ENCODE measurements at places on chromosomes 2 and 18.

DNA sequence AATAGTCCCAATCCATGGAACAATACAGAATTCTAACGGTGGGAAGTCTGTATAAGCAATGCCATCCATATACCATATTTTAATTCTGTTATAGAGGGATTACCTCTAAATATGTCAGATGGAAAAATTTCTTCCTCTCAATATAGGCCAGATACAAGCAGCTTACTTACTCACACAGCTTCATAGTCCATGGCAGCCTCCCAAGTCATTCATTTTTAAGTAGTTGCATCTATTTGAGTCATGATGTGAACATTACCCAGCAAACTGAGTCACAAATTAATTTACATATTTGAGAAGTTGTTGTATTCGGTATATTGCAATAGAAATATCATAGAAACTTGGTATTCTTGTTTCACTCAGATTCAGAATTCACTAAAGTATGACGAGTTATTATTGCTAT lies 20.3 kb downstream of the TBR1 start:
- DNase-seq = no peak

GRCh38 chr2:4110273-4110672 lies 406.9 kb downstream of the DCDC2C start:
- peak; percentile 29 for DNase-seq

DNA sequence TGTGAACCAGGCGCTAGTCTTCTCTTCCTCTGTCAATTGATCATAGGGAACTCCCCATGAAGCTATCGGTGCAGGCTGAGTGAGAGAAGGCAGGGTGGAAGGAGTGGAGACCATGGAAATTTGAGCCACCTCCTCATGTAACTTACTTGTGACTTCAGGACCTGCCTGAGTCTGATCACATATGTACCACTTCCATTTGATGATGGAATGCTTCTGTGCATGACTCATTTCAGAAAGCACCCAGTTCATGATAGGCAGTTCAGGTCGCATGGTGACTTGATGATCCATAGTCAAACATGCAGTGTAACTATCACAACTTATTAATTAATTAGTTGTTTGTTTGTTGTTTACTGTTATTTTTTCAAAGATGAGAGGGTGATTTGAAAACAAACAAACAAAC lies 1296.7 kb downstream of the SUCLG1 start:
- DNase-seq = no peak

DNA sequence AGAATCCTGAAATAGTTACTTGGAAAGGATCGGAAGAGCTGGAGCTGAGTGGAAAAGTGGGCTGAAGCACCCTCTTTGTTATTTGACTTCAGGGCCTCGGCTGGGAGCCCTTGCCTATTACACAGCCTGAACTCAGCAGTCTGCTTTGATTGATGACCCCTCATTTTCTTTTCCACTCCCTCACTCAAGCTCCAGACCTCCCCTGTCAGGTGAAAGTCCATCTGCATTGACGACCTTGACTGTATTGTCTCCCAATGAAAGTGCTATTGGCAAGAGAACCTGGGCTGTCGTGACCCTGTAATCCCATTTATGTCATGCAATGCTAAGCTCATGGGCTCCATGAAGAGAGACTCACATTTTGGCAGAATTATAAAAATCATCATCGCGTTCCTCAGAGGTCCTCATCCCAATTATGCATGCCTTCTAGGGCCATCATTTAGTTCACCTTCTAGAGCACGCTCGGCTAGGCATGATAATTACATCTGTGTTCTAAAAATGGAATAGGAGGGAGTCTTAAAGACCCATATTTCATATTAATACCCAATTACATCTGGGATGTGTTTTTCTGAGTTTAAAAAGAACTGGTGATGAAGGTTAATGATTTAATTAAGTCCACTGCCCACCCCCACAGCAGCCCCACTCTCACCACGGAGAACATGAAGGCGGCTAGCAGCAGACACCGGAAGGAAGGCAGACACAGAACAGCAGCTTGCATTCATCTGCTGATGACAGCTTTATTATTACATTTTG lies 472.5 kb downstream of the PID1 start:
- DNase-seq = no peak

DNA sequence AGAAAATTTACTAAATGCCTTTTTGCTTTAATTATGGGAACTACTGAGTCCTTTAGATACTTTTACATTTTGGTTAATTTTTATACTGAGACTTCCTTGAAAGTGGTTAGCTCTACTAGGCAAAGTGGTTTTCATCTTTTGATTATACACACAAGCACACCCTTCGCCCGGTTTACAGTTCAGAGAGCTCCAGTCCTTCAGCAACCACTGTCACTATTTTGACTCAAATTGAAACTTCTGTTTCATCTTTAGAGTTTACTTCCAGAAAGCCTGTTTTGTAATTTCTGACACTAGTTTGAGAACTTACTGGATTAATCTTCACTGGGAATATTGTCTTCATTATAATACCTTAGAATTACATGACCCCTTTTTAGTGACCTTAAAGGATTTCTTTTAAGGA lies 140.3 kb upstream of the FOSL2 start:
- no peak for DNase-seq

GRCh38 chr2:185745864-185746859 lies 7.6 kb downstream of the FSIP2 start:
- DNase-seq = peak; percentile 17

Data from HT-29 (cell line).